ENCODE measurements at places on chromosomes 1 and 21.

DNA sequence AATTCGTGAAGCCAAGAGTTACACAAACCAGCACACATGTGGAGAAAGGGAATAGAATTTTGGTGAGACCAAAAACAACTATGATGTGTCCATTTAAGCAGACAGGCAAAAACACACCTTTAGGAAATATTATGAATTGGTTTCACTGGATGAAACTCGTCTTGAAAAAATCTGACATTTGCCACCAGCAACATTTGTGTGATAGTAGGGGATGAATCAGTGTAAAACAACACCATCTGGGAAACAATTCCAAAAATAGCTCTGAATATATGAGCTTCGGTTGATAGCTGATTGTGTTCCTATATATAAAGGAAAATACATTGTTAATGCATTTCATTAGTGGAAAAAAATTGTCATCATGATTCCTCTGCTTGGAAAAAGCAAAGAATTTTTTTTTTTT lies 327.8 kb downstream of the PAPPA2 start:
- DNase-seq: no peak

GRCh38 chr1:172515436-172515835 lies 17.5 kb upstream of the SUCO start:
- no peak for DNase-seq

DNA sequence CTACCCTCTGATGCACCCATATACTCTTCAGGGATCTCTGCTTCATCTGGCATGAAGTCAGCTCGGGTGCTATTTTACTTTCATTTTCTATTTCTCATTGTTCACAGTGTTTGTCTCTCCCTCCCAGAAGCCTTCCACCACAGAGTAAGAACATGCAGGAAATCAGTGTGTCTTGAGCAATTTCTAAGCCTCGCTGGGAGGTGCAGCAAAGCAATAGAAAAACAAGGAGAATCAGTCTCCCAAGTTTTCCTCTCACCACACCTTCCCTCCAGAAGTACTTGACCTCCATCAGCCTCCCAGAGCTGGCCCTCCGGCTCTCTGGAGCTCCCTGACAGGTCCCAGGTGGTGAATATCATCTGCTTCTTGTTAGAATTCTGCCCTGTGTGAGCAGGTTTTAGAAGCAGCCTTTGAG lies 594.7 kb upstream of the CAMK1G start:
- no peak for DNase-seq

GRCh38 chr1:39500862-39501389 lies 9.5 kb downstream of the BMP8A start:
- DNase-seq: no peak

DNA sequence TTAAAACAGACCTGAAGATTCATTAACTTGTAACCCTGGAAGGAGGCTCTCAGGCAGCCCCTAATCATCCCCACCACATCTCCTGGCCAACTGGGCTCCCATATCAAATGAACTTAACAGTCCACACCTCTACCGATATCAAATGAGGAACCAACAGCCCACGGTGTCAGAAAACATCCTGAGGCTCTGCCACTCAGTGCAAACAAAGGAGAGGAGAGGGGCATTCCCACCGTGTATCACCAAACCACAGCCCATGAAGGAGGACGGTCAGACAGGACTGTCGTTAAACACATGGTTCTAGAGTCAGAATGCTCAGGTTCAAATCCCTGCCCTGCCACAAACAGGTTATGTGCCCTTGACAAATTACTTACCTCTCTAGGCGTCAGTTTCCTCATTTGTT lies 52.5 kb downstream of the ERI3 start:
- no peak for DNase-seq

DNA sequence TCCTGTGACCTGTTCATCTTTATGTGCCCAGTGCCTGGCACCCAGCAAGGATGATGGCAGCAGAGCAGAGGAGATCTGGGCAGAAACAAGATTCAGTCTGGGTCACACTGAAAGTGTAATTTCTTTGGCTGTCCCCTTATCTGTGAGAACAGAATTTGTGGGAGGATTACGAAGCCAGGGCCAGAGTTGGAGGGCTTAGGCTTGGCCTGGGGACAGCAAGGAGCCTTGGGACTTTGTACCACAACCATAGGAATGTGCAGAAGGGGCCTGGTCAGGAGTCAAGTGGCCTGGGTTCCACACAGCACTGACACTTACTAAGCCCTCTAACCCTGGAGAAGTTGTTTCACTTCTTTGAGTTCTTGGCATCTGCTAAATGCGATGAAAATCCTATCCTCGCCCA lies 12.8 kb downstream of the PMVK start:
- DNase-seq: no peak

- no peak for DNase-seq
Observed at GRCh38 chr21:37505963-37506362, 139.4 kb downstream of the DYRK1A start.

DNA sequence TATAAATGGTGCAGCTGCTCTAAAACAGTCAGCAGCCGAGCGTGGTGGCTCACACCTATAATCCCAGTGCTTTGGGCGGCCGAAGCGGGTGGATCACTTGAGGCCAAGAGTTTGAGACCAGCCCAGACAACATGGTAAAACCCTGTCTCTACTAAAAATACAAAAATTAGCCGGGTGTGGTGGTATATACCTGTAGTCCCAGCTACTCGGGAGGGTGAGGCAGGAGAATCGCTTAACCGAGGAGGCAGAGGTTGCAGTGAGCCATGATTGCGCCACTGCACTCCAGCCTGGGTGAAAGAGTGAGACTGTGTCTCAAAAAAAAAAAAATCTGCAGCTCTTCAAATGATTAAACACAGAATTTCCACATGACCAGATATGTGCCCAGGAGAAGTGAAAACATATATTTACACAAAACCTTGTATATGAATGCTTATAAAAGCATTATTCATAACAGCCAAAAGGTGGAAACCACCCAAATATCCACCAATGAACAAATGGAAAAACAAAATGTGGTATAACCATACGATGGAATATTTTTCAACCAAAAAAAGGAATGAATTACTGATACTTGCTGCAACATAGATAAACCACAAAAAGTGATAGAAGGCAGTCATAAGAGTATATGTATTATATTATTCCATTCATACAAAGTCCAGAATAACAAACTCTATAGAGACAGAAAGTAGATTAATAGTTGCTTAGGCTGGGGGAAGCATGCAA lies 14.1 kb downstream of the EPS15 start:
- no peak for DNase-seq

DNA sequence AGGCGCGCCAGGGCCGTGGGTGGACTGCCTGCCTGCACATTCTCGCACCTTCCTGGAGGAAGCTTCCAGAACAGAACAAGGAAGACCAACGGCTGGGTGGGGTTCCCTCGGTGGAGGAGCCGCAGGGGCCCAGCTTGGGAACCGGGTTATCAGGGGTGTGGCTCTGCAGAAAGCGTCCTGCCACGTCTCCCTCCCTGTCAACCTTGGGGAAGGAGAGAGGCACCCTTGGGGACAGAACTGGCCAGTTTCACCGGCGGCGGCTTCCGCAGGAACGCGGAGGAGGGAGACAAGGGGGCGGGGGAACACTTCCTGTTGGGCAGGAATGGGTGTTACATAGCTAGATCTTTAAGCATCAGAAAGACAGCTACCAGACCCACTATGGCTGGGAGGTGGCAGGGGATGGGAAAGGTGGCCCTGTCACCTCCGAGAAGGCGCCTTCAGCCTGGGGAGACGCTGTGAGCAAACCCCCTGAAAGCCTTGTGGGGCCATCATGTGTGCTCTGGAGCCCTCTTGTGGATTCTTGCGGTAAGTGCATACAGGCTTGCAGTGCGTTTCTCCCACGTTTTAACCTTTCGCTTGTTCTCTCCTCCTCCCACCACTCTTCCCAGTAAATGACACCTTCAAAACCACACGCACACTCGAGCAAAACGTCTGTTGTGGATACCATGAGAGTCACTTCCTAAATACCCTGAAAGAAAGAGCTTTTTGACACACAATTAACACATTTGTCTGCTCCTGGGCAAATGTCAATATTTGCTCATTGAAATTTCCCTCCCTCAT lies 3.8 kb upstream of the PLEKHA6 start:
- no peak for DNase-seq

DNA sequence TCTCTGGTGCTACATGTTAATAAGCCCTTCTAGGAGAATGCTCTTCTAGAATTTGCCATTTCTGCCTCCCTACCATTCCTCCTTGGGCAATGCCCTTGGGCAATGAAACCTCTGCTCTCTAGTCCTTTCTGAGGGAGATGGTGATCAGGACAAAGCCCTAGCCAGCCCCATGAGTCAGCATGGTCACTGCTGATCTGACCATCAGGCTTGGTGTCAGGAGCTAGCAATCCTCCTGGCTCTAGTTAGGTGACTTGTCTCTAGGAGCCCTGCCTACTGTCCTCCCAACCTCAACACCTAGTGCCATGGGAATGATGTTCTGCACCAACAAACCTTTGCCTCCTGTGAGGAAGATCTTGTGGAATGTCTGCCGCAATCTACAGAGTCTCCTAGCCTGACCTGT lies 89.8 kb downstream of the NMNAT2 start:
- no peak for DNase-seq

GRCh38 chr1:171219346-171220080 lies 28.8 kb upstream of the FMO1 start:
- DNase-seq: no peak
